ENCODE measurements at places on chromosomes 2 and 18.

DNA sequence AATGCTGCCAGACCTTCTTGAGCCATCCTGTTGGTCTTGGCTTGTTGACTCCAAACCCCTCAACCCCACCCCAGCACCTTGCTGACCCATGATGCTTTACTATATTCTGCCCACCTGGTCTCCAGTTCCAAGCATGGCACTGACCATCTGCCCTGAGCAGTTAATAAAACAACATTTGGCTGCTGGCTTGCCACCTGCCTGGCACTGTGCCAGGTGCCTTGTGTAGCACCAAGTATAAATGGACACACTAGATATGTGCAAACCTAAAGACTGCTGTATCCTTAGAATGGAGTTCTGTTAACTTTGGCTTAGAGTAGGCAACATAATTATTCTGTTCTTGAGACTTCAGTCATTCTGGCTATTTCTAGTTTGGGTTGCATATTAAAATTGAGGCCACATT, 91.4 kb downstream of the ACSL3 start:
- DNase-seq = no peak

- no peak for DNase-seq
Measured at GRCh38 chr2:224973112-224974016, 68.9 kb downstream of the DOCK10 start.

- DNase-seq = no peak
Measured at GRCh38 chr2:15498554-15498953, 62.6 kb downstream of the NBAS start.

DNA sequence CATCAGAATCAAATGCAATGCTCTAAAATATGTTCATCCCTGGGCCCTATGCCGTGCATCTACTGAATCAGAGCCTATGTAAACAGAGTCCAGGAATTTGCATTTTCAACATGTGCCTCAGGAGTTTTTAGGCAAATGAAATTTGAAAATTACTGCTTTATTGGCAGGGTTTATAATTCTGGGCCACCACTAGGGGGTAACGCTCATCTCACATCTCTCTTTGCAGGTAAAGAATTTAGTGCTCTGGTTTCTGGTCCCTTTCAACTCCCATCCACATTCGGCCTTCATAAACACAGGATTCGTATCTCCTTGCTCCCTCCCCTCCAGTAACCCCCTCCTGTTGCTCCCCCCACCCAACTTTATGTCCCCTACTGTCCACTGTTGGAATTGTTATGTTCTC, 49.3 kb downstream of the LYPD6B start:
- DNase-seq = no peak

DNA sequence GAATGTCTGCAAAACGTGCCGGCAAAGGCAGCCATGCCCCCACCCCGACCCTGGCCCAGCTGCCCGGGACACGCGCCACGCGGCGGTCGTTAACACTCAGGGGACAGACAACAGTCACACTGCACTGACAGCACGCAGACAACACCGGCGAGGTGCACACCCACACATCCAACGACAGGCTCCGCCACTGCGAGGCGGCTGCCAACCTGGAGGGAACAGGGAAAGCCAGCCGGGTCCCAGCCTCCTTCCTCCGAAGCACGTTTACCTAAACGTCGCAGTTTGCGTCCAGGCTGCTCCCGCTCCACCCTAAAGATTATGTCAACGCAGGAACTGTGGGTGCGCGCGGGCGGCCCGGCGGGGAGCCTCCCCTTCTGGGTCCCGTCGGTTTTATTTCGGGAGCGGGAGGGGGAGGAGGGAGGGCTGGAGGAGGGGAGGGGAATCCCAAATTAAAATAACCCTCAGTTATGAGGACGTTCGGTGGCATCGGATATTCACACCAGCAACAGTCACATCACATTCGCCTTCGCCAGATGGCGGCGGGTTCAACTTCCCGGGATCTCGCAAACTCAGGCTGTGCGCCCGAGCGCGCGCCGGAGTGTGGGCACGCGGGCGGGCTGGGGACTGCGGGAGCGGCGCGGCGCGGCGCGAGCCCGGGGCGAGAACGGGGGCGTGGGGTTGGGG, 644 bp downstream of the PTGR3 start:
- DNase-seq = peak; percentile 48

DNA sequence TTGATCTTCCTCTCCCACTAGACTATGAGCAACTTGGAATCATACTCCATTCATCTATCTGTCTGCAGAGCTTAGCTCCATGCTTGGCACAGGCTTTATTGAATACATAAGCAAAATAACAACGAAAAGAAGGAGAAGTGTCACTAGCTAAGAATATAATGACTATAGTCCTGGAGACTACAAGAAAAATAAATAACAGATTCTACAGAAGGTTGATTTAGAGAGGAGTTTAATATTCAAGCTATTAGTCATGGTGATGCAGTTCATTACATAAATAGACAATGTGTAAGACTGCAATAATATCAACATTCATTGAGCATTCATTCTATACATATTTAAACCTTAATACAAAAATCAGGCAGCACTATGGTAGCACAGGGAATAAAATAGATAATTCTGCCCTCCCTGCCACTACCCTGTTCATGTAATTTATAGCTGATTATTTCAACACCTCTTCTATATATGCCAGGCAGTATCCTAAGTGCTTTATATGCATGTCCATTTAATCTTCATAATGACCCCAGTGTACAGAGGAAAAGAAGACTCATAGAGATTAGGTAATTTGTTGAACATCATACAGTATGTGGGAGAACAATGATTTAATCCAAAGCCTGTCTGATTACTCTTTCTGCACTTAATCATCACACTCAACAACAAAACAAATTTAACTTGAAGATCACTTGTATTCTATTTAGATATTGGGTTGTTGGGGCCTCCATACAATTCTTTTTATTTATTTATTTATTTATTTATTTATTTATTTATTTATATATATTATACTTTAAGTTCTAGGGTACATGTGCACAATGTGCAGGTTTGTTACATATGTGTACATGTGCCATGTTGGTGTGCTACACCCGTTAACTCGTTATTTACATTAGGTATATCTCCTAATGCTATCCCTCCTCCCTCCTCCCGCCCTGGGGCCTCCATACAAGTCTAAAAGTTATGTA, 165.3 kb downstream of the RNF152 start:
- no peak for DNase-seq

GRCh38 chr2:29921560-29921915, at the start of gene ALK:
TSS of gene ALK (minus strand) at chr2:29921586. CDS start at chr2:29920659, 927 bp downstream.
- DNase-seq = peak; percentile 88

- peak; percentile 5 for DNase-seq
Measured at GRCh38 chr2:35410431-35411061, 945.0 kb upstream of the CRIM1 start.

- DNase-seq = no peak
Measured at GRCh38 chr2:205744074-205744591, 61.8 kb downstream of the NRP2 start.

DNA sequence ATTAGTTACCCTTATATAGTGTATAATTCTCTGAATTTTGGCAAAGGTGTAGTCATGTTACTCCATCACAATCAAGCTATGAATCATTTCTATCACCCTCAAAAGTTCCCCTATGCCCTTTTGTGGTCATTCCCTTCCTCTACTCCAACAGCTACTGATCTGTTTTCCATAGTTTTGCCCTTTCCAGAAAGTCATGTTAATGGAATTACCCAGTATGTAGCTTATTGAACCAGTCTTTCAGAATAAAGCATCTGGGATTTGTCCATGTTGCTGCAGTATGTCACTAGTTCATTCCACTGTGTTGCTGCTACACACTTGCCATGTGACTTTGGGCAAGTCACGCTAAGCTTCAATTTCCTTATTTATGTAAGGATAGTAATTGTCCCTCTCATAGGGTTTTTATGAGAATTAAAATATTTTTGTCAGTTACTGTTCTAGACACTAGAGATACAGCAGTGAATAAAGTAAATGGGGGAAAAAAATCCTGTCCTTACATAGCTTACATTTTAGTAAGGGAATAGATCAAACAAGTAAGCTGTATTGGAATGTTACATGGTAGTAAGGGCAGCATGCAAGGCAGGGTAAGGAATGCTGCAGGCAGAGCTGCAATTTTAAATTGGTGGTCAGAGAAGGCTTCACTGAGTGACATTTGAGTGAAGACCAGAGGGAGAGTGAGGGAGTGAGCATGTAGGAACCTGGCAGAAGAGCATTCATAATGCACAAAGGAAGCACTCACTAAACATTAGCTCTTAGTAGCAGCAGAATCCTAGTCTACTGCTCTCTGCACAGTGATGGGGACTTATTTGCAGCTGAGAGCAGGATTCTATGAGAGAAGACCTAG, 80.3 kb upstream of the TSPYL6 start:
- no peak for DNase-seq

GRCh38 chr2:53473775-53474311, 293.8 kb upstream of the CHAC2 start:
- no peak for DNase-seq

DNA sequence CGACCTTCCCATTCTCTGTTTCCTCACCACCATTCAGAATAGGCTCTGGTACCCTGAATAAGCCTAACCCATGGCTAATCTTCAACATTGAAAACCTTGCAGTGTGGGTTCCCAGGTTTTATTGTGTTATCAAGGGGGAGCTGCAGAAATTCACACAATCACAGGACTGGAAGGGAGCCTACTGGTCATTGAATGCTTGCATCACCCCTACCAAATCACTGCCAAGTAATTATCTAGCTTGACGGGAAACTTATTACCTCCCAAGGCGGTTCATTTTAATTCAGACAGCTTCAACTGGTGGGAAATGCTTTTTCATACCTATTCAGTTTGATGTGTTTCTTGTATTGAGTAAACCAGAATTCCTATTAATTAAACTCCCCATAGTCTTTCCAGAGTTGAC, 33.6 kb upstream of the EFEMP1 start:
- no peak for DNase-seq

DNA sequence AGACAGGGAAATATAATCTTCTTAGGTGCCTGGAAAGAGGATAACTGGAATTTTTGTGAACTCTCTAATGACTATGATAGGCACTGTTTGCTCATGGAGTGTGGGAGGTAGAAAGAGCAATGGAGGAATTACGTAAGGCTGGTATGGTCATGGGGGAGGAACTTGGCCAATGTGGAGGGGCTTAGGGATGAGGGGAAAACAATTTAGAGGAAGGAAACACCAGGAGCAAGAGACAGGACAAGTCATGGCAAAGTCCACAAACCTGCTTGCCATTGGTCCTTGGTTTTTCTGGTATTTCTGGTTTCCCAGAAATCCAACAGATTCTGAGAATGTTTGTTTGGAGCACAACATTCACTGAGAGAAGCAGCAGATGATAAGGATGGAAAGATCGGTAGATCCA, 274.2 kb downstream of the DYSF start:
- no peak for DNase-seq

DNA sequence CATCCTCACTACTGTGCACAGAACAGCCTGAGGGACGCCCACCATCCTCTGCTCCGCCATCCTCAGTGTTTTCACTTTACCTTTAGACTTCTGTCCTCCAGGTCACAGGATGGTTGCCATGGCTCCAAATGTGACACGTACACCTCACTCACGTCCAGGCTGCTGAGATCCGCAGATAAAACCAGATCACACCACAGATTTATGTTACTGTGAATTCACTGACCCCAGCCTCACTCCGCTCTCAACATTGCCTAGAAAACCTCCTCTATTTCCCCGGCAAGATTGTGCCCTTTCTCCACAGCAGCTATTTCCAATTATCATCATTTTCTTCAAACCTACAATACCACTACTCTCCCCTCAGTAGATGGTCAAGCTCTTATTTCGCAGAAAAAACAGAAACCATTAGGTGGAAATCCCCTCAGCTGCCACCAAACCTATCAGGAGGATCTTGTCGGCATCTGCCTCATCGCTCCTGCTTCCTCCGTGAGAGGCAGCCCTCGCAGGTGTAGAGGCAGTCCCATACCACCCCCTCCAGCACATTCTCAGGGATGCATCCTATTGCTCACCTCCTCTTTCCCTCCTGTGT, 49.8 kb upstream of the SLC1A4 start:
- DNase-seq = no peak

GRCh38 chr2:240387669-240388358, 47.6 kb upstream of the GPC1 start:
- DNase-seq = peak; percentile 24

All from amygdala (tissue), 56 donors.